ENCODE measurements at places on chromosomes 5 and 9.

- DNase-seq, result no peak
Measured at GRCh38 chr9:90969021-90969675, 167.5 kb downstream of the SYK start.

DNA sequence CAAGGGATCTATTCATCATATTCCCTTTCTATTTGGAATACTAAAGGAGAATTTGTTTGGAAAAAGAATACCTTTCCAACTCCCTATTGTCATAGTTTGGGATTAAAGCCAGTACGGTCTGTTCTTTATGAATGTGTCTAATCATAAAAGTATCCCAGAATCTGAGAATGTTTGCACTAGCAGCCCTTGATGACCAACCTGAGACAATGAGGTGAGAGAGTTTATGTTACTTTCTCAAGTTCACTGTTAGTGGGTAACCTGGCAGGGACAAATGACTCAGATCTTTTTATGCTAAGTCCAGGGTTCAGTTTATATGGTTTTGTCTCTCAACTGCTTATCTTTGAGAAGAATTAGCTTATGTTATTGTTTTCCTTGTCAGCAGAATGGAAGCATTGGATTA lies 25.3 kb upstream of the TLR4 start:
- DNase-seq, result no peak

- no peak for DNase-seq
Measured at GRCh38 chr5:11281842-11282241, 520.8 kb upstream of the DAP start.

GRCh38 chr9:126217797-126218196 lies 108.8 kb upstream of the MVB12B start:
- no peak for DNase-seq

DNA sequence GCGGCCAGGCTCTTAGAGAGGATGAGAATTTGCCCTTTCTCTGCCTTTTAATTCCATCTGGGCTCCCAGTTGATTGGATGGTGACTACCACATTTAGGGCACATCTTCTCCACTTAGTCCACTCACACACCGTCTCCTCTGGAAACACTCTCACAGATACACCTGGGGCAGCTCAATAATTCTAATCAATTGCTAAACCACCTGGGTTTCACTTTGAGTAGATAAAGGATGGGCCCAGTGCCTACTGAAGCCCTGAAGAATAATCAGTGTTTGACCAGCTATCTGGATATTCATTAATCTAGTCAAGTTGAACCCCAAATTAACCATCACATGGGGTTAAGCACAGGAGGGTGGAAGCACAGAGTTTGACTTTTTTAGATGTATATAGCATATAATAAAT lies 19.1 kb downstream of the MAN2A1 start:
- no peak for DNase-seq

DNA sequence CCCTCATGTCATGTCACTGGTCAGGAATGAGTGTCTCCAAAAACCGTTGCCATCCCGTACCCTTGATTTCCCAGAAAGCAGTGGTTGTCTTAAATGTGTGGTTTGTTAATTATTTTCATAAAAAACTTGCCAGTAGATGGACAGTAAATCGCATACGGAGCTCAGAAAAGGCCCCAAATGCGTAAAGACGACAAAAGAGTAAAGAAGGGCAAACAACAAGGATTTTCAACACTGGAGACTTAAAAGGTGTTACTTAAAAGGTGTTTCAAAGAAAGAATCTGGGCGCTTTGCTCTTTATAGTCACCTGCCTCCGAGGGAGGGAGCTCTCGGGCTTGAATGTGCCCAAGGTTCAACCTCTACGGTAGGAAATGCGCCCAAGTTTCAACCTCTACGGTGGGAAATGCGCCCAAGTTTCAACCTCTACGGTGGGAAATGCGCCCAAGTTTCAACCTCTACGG lies 734 bp downstream of the KIF27 start:
- DNase-seq, result no peak

DNA sequence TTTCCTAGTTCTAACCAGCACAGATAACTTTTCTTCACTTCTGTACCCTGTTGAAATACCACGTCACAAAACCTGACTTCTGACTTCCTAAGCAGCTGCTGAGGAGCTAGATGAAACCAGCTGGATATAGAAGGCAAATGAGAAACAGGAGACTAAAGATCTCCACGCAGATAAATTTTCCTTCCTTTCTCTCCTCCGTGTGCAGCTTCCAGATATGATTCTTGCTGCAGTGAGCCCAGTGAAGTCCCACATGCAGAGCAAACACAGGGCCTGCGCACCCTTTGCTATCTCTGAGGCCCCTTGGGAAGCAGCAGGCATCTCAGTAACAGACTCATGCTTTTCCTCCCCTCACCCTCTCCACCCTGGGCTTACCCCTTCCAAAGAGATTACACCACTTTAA lies 1638.3 kb downstream of the MAT2B start:
- DNase-seq, result no peak

DNA sequence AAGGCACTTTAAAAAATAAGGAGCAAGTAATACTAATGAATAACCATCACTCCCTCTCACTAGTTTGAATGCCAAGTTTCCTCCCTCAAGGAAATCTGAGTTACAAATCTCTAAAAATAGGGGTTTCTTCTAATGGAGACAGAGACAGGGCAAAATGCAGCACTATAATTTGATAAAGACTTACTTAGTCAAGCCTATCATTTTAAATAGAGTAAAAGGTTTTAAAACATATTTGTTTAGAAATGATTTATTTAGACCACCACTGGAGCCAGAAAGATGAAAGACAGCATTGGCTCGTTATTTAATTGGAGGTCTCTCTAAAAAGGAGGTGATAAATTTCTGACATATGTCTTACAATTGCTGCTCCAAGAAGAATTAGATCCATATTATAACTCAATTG lies 228.7 kb downstream of the TLE1 start:
- no peak for DNase-seq

DNA sequence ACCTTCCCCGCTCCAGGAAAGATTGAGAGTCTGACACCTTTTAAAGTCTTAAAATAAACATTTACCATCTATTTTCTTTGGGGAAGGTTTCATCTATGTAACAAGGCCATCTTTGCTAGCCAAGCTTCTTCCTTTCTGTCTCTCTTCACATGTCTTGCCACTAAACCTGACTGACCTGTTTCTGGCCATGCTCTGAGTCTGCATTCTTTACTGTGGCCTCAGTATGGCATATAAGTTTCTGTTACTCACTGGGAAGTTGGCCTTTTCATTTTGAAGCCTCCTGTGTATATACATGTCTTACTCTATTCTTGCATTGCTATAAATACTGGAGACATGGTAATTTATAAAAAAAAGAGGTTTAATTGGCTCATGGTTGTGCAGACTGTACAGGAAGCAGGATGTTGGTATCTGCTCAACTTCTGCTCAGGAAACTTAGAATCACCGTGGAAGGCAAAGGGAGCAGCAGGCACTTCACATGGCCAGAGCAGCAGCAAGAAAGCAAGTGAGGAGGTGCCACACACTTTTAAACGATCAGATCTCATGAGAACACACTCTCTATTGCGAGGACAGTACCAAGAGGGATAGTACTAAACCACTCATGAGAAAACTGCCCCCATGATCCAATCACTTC lies 48.1 kb downstream of the KCNV2 start:
- no peak for DNase-seq

DNA sequence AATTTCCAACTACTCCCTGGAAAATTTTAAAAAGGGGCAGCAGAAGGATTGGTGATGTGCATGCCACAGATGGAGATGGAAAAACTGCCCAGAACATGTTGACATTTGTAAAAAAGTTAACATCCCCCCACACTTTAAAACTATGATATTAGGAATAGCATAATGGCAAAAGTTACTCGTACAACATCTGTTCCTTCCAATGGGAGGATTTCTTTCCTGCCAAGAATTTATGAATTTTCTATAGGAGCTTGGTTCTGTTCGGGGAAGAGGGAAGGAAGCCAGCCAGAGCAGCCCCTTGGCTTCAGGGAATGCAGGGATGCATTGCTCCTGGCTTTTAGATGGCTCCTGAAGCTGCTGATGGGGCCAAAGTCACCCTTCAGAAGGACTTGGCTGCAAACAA lies 22.7 kb downstream of the KLF4 start:
- DNase-seq, result no peak

DNA sequence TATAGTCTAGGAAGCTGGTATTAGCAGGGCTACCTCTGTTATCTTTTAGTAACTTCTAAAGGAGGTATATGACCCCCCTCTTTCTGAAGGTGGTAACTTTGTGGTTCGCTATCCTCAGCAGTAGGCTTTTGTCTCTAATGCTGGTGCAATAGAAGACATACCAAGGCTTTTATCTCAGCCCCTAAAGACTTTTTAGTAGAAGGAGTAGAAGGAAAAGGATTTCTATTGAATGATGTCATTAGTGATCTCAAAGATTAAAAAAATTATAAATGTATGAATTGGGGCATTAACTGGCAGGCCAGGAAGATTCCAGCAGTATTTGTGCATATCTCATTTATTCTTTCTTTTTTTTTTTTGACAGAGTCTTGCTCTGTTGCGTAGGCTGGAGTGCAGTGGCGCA lies 78.2 kb downstream of the RAI14 start:
- DNase-seq, result no peak

DNA sequence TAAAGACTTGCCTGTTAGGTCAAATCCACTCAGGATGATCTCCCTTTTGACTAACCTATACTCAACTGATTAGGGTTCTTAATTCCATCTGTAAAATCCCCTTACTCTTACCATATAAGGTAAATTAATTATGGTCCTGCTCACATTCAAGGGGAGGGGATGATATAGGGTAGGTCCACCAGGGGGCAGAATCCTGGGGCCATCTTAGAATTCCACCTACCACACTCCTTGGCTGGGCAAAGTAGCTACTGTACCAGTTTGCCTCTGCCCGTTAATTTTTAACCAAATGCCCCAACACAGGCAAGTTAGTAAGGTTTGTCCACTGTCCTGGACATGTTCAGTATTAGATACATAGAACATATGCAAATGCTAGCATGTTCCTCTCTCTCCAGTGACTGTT lies 262.4 kb downstream of the SEMA5A start:
- DNase-seq, result no peak

GRCh38 chr5:143078313-143078712 lies 308.1 kb downstream of the ARHGAP26 start:
- DNase-seq, result no peak

GRCh38 chr5:142698447-142699183 lies 12.7 kb upstream of the FGF1 start:
- no peak for DNase-seq

DNA sequence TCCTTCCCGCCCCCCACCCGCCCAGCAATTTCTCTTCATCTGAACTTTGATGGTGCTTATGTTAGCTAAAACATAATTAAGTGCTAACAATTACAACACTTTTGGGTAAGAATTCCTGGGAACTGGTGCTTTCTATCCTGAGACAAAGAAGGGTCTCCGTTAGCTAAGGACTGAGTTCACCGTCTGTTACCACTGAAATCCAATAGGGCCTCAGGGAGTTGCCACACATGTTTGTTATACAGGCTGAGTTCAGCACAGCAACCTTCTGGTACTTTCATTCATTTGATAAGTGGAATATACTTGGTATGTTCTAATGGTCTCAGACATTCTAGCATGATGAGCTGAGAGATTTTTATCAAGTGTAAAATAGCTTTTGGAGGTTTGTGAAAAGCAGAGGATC lies 437.9 kb downstream of the EFNA5 start:
- DNase-seq, result no peak

- no peak for DNase-seq
Measured at GRCh38 chr5:42828671-42829070, 17.0 kb upstream of the SELENOP start.

- no peak for DNase-seq
Measured at GRCh38 chr9:127835991-127836516, 18.4 kb downstream of the ENG start.

DNA sequence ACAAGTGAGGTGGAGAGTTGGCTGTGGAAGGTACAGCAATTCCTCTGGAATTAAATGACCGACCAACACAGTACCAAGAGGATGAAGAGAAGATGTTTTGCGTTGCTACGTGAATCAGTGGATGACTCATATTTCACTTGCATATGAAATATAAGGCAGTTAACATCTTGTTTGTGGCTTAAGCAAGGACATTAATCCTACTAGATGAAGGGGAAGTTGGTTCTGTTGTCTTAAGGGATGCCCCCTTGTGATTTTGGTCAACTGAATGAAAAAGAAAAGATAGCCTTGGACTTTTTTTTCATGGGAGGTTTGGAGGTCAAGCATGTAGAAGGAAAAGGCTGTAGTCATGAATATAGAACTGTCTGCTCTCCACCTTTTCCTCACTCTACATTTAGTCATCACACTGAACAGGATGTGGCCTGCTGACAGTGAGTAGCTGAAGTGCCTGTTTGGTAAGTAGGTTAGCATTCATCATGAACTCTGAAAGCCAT lies 33.9 kb downstream of the VLDLR start:
- DNase-seq, result no peak

All from stimulated activated CD8-positive, alpha-beta memory T cell treated with anti-CD3 and anti-CD28 coated beads, Interleukin-7, amount 100 ng/mL, for 24 hours (primary cell).